ENCODE measurements at places on chromosomes 4 and X.

- no peak for DNase-seq
These were observed 129.1 kb upstream of the NAP1L5 start for GRCh38 chr4:88826771-88827170.

- DNase-seq, result no peak
These were observed 45.6 kb downstream of the RGS12 start for GRCh38 chr4:3338321-3338838.

DNA sequence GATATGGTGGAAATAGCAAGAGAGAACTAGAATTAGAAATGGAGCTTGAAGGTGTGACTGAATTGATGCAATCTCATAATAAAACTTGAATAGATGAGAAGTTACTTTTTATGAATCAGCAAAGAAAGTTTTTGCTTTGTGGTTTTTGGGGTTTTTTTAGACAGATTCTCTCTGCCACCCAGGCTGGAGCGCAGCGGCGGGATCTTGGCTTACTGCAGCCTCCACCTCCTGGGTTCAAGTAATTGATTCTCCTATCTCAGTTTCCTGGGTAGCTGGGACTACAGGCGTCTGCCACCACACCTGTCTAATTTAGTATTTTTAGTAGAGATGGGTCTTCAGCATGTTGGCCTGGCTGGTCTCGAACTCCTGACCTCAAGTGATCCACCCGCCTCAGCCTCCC is 23.7 kb upstream of the NEIL3 start:
- DNase-seq, result no peak

- no peak for DNase-seq
These were observed 155.4 kb upstream of the FTHL17 start for GRCh38 chrX:31227250-31227649.

- no peak for DNase-seq
These were observed 699.8 kb downstream of the TRAM1L1 start for GRCh38 chr4:116385583-116385982.

DNA sequence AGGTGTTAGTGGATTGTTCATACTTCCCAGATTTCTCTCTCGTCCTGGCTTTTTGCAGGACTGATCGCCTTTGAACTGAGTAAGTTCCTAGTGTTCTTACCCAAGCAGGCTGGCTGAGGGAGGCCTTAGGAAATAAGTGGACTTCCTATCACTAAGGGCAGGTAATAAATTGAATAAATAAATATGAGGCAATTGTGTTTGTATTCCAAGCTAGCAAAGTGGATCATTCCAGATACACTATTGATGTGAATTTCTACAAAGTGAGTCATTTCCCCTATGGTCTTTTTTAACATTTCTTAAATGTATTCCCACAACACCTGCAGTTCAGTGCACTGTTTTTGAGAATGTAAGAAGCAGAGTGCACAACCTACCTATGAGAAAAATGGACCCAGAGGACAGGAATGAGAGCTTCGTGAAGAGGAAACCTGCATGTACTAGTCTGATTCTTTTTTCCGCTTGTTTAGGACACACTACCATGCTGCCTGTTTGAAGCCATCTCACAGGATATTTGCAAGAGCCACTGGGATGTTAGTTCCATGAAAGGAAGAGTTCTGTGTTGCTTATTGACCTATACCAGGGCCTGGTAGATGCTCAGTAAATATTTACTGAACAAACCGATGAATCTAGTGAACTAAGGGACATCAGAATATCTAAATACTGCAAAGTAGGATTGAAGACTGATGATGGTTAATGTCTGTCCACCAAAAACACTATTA is 29.0 kb upstream of the SMAD1 start:
- no peak for DNase-seq

DNA sequence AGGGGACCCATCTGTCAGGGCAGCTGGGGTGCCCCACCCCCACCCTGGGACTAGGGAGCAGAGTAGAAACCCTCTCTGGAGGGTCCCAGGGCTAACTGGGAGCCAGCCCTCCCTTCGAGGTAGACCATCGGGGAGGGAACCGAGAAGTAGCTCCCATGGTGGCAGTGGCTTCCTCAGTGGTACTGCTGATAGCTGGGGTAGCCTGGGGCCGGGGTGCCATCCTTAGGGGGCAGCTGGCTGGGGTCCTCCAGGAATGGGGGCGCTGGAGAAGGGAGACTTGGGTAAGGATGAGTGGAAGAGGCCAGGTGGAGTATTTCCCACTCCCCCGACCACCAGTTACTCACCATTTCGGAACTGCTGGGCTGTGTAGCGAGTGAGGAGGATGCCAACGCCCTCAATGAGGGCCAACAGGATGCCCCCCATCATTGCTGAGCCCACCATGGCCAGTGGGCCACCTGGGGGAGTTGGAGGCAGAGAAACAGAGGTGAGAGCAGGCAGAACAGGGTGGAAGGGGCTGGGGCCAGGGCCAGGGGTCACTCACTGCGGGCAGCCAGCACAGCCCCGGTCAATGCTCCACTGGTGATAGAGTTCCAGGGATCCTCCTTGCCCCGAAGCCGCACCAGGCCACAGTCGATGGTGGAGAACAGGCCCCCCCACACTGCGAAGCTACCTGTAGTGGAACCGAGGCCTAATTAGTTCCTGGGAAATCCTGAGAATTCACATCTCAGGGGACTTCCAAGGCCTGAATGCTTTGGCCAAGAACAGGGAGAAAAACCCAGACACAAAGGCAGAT is 3.8 kb downstream of the TIMM17B start:
- DNase-seq, result no peak

DNA sequence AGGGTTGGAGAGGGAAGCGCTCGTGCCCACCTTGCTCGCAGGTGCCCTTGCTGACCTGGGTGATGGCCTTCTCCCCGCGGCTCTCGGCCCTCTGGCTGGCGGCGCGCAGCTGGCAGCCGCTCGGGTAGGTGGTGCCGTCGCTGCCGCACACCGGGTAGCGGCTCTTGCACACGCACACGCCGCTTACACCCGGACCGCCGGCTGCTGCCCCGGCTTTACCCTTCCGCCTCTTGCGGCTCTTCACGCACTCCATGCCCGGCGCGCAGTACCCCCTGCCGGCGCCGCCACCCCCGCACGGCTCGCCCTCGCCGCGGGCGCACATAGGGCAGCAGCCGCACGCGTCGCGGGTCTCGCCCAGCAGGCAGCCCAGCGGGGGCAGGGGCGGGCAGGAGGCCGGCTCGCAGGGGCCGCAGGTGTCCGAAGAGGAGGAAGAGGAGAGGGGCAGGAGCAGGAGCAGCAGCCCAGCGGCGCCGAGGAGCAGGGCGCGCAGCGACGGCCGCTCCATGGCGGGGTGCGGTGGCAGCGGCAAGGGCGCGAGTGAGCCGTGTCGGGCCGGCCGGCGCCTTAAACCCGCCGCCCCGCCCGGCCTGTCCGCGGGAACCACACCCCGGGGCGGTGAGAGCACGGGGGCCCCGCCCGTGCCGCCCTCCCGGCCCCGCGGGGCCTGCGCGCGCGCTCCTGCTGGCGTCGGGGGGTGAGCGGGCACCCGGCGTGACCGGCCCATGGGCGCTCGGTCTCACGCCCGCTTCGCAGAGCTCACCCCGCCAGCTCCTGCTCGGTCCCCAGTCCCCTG is at the start of gene IGFBP7:
Gene IGFBP7, minus strand, starts transcription at position 539 of the 793 bp plus-strand sequence. Its CDS starts 34 bp downstream, at position 505.
- DNase-seq, result no peak
